ENCODE measurements at places on chromosomes 12 and 14.
A peak's percentile ranks its signal among the peaks of the same experiment; 100 is the strongest.

DNA sequence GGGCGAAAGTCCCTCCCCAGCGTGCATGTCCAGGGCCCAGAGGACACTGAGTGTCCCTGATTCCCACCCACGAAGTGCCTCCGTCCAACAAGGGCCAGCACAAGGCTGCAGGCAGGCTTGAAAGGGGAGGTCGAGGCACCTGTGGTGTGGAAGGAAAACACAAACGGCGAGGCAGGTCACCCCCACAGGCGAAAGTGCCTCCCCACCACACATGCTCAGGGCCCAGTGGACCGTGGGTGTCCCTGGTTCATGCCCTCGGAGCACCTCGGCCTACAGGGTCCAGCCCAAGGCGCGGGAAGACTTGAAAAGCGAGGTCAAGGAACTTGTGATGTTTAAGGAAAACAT lies 370.4 kb downstream of the ALG10 start:
- no peak for DNase-seq

DNA sequence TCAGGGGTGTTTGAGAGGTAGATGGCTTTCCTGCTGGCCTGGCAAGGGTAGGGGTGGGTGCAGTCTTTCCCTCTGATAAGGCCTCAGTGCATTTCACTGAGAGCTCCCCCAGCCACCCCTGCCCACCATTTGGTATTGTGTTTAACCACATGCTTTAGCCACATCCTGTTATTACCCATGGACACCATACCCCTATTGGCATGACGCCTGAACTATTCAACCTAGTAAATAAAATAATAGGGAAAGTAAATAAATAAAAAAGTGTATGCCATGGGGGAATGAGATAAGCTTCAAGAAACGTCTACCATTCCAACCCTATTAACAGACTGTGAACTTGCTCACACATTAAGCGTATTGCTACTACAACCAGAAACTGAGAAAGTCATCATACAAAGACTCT lies 7.6 kb upstream of the LGR5 start:
- DNase-seq, result no peak

DNA sequence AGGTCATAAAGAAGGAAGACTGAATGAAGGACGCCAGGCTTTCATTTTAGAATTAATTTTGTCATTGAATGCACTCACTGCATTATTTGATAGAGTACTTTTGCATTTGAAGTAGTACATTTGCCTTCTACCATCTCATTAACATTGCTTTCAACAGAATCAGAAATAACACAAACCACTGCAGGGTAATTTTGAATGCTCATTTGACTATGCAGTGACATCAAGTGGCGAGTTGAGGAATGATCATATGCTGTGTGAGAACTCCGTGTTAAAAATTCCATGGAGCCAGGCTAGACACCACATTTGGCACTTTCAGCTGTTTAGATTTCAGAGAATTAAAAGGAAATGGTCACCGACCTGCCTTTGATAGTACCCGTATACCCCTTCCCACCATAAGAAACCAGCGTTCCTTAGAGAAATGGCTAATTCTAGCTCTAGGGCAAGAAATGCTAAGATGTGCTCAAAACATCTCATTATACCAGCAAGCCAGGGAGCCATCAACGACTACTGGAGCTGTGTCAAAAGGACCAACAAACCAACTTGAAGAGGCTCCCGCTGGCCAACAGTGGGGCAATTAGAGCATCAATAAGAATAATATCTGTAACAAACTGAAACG lies 16.5 kb downstream of the HEBP1 start:
- peak; percentile 72 for DNase-seq

GRCh38 chr14:95686935-95687334 lies 709 bp downstream of the TCL1B start:
- DNase-seq, result no peak

GRCh38 chr12:80702889-80703805 lies 4.3 kb upstream of the MYF6 start:
- DNase-seq, result peak; percentile 72

GRCh38 chr14:64734990-64735389 lies 30.8 kb downstream of the PLEKHG3 start:
- no peak for DNase-seq

- DNase-seq, result peak; percentile 90
Measured at GRCh38 chr14:33120341-33120740, 181.7 kb downstream of the NPAS3 start.

DNA sequence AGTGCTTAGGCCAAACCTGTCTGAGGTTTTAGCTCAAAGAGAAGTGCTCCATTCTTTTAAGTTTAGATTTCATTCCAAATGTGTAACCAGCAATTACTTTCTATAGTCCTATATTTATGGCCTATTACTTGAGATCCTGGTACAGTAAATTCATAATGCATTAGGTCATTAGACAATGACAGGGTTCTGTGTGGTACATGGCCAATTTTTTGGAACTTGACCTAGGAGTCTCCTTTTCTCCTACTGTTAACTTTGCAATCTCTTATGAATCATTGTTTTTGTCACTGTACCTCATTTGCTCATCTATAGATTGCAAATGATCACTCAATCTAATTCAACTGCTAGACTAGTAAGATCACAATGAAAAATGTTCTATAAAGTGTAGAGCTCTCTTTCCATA lies 136.7 kb downstream of the PDE3A start:
- DNase-seq, result no peak

- DNase-seq, result no peak
Measured at GRCh38 chr12:90301095-90301494, 592.5 kb upstream of the ATP2B1 start.

DNA sequence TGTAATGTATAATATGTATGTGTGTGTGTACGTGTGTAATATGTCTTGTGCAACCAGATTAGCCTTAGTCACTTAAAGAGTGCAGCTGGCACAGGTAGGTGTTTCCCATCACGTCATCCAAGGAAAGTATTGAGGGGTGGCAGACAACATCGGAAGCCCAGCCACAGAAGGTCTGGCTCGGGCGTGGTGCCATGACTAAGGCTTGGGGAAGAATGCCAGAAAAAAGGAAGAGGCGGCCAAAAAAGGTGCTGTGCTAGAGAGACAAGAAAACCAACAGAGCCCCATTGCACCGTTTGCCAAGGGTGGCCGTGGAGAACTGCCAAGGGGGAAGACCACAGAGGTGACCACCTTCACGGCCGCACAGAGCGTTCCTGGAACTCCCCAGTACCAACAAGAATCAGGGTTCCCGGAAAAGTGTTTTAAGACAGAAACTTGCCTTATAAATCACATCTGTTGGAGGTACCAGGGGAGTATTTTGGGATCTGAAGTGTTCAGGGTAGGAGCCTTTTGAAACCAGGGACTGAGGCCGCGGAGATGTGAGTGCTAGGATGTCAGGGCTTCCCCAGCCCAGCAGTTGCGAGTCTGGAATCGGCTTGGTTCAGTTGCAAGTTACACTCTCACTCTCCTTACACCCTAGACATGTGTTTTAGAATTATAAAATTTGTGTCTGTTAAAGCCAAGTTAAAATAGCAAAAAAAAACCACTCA lies 131.2 kb upstream of the DYRK2 start:
- DNase-seq, result peak; percentile 21

- DNase-seq, result peak; percentile 30
Measured at GRCh38 chr12:112418273-112418607, 507 bp upstream of the PTPN11 start.

GRCh38 chr14:40581264-40581663 lies 1025.4 kb upstream of the LRFN5 start:
- DNase-seq, result no peak

- no peak for DNase-seq
Measured at GRCh38 chr14:53468876-53469275, 315.8 kb upstream of the DDHD1 start.

DNA sequence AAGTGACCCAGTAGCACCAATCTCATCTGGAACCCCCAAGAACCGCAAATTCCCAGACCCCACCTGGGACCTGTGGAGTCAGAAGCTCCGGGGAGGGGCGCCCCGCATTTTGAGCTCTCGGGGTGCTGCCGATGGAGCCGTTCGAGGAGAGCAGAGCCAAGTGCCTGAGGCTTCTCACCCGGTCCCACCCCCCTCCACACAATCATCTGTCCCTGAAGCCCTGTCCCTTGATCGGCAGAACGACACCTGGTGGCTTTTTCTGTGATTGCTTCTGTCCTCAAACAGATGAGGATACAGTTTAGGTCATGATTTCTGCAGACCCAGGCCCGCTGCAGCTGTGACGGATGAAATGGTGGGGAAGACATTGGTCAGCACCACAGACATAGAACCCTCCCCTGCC lies 74.7 kb downstream of the NOC4L start:
- no peak for DNase-seq

DNA sequence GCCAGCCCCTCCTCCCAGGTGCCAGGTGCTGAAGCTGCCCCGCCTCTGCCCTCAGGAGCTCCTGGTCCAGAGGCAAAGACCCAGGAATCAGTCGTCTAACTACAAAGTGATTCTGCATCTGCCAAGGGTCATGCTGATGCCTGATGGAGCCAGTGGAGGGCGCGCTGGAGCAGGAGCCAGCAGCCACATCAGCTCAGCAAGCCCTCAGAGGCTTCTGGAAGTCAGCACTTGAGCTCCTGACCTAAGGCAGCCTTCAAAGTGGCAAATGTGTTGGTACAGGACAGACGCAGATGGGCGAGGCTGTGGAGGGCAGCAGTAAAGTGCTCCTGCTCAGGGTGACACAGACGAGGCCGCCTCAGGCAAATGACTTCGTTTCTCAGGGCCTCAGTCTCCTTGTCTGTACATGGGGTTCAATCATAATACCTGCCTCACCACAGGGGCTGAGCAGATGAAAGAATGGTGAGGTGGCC lies 10.9 kb downstream of the C12orf43 start:
- DNase-seq, result peak; percentile 67

- DNase-seq, result peak; percentile 55
Measured at GRCh38 chr12:49784756-49785409, 43.3 kb downstream of the NCKAP5L start.

GRCh38 chr14:43647302-43647701 lies 859.8 kb downstream of the FSCB start:
- DNase-seq, result peak; percentile 6

- no peak for DNase-seq
Measured at GRCh38 chr12:120656008-120656407, 15.6 kb downstream of the CABP1 start.

DNA sequence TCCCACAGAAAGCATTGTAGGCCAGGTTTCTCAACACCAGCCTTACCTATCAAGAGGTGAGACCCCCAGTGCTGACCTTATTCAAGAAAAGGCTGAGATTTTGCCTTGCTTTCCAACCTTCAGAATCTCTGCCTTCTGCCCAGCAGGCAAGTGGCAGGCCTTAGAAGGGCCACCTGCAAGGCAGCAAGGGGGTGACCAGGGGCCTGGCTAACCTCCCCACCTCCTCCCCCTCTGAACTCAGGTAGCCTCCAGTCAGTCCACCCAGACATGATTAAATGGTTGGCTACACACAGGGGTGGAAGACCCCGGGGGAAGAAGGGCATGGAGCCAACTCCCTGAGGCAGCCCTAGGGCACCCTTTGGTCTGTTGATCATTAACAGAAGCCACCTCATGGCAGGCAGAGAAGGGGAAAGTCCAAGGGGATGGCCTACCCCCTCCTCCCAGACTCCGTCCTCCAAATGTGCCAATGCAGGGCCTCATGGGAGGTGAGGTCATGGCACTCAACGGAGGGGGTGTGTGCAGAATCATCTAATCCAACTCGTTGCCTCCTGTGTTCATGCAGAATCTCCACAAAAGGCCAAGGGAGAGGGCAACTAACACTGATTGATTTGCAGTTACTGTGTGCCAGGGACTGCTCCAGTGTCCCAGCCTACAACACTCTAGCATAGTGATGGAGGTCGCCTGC lies 8.5 kb downstream of the ZFP36L1 start:
- peak; percentile 71 for DNase-seq

GRCh38 chr14:23916004-23916403 lies 37.6 kb upstream of the DHRS4 start:
- no peak for DNase-seq

DNA sequence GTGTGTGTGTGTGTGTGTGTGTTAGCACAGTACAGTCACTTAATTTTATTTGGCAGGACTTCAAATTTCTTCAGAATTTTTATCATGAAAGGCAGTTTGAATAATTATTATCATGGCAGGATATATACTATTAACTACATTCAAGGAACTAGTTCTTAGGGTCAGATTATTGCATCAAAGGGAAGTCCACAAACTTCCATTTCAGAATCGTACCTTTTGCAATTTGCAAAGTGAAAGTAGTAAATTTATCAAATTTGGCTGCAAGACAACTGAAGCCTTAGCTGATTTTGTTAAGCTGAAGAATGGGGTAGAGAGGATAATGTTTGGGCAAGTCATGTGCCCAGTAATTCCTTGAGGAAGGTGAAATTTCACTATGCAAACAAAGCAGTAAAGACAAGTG lies 68.2 kb downstream of the PLEKHG7 start:
- no peak for DNase-seq

GRCh38 chr14:43260056-43260455 lies 1247.0 kb downstream of the FSCB start:
- DNase-seq, result no peak

- peak; percentile 23 for DNase-seq
Measured at GRCh38 chr12:55938826-55939501, 8.0 kb downstream of the DGKA start.

GRCh38 chr12:25020621-25021243 lies 71.8 kb upstream of the BCAT1 start:
- DNase-seq, result no peak

GRCh38 chr14:76696361-76696760 lies 64.9 kb upstream of the VASH1 start:
- no peak for DNase-seq

DNA sequence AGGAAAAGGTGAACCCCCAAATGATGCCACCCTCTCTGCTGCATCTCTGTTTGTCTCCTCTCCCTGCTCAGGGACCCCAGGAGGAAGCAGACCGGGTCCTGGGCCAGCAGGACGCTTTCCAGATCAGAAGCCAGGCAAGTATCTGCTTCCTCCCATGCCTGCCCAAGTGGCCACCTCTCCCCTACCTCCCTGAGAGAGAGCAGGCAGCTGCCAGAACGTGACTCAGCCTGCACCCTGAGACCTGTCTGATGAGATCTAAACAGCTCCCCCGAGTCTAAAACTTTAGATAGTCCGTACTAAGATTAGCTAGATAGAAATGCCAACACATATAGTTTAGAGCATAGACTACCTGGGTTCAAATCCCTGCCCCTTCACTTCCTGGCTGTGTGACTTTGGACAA lies 31.2 kb upstream of the OAS1 start:
- no peak for DNase-seq

DNA sequence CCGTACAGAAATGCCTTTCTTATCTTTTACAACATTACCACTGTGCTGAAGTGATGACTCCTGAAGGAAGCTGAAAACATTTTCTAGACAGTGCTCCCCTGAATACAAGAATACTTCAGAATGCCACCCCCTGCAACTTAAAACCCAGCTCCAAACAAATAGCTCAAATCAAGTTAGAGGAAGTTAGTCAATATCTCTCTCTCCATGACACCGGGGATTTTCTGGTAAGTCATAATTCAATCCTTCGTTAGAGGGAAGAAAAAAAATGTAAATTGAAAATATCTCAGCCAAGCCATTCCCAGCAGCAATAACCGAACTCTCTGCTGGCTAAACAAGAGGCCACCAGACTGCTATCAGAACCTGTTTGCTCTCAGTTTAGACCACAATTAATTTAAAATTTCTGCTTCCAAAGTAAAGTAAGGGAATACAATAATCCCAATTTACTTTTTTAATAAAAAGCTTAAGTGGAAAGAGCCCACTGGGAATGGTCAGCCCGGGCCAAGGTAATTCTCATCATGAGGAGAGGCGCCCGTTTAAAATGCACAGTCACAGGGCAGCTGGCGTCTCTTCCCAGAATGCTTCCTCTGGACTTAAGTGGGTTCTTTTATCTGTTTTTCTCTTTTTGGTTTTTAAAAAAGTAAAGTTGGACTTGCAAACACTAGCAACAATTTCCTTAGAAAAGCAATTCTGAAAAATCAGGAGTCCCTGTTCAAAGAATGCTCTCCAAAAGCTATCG lies 710.1 kb upstream of the STXBP6 start:
- DNase-seq, result no peak
